ENCODE measurements at places on chromosomes 1 and 21. TPM values are rescaled to one million over a fixed set of nuclear protein-coding genes. Genes with fewer than 3 reads are reported as not detected.

Gene CD164L2
- not detected for total RNA-seq

Gene DDAH1
- 82.9 TPM for total RNA-seq

Gene AQP10
- not detected for total RNA-seq

Gene RBP7
- not detected for total RNA-seq

Gene LRRC39
- total RNA-seq = not detected

Gene FOXD2
- total RNA-seq = 2.2 TPM

Gene EPHB2
- total RNA-seq = 10.1 TPM

Gene TEDDM1
- not detected for total RNA-seq

Gene NGF
- total RNA-seq = 22.8 TPM

Gene GOLPH3L
- 16.2 TPM for total RNA-seq

Gene CYP4A11
- not detected for total RNA-seq

Gene CFHR4
- not detected for total RNA-seq

Gene MAB21L3
- not detected for total RNA-seq

Gene EPHA2
- 21.6 TPM for total RNA-seq

Gene TLR5
- total RNA-seq = 0.17 TPM

Gene PGLYRP3
- total RNA-seq = not detected

Gene DUSP12
- 17.2 TPM for total RNA-seq

Gene KRTAP21-2
- not detected for total RNA-seq

Gene RBM11
- total RNA-seq = 0.77 TPM

Gene ITLN2
- total RNA-seq = not detected

Gene ABCB10
- total RNA-seq = 15.2 TPM

Gene KRTAP23-1
- total RNA-seq = not detected

Gene TRIM62
- 5.0 TPM for total RNA-seq

Gene AK5
- total RNA-seq = 8.5 TPM

Gene PWP2
- 2.2 TPM for total RNA-seq

Gene AADACL4
- not detected for total RNA-seq

Gene CD244
- 4.0 TPM for total RNA-seq

Gene ARMH1
- 6.4 TPM for total RNA-seq

Gene FNDC10
- total RNA-seq = 23.8 TPM

Gene PDZK1IP1
- not detected for total RNA-seq

Gene S100A7
- not detected for total RNA-seq

Gene CELA3B
- not detected for total RNA-seq

Gene TSSK3
- not detected for total RNA-seq

Gene AURKAIP1
- total RNA-seq = 101 TPM

Gene MYOG
- 8.9 TPM for total RNA-seq

Gene PKLR
- total RNA-seq = not detected

Gene PADI4
- total RNA-seq = not detected

Gene KCNH1
- total RNA-seq = not detected

Gene KIF14
- 0.23 TPM for total RNA-seq

Gene MIXL1
- total RNA-seq = not detected

Gene KCNJ9
- not detected for total RNA-seq

Gene GJA5
- not detected for total RNA-seq
